ENCODE measurements at places on chromosomes 6 and 20.

- no peak for DNase-seq
These were observed 95.6 kb downstream of the JARID2 start for GRCh38 chr6:15341311-15342001.

- peak; percentile 50 for DNase-seq
These were observed 651 bp upstream of the TAPBP start for GRCh38 chr6:33314515-33314942.

- no peak for DNase-seq
These were observed 102.9 kb upstream of the CEP162 start for GRCh38 chr6:84330325-84330724.

- no peak for DNase-seq
These were observed 215.1 kb downstream of the SOX4 start for GRCh38 chr6:21808551-21809242.

DNA sequence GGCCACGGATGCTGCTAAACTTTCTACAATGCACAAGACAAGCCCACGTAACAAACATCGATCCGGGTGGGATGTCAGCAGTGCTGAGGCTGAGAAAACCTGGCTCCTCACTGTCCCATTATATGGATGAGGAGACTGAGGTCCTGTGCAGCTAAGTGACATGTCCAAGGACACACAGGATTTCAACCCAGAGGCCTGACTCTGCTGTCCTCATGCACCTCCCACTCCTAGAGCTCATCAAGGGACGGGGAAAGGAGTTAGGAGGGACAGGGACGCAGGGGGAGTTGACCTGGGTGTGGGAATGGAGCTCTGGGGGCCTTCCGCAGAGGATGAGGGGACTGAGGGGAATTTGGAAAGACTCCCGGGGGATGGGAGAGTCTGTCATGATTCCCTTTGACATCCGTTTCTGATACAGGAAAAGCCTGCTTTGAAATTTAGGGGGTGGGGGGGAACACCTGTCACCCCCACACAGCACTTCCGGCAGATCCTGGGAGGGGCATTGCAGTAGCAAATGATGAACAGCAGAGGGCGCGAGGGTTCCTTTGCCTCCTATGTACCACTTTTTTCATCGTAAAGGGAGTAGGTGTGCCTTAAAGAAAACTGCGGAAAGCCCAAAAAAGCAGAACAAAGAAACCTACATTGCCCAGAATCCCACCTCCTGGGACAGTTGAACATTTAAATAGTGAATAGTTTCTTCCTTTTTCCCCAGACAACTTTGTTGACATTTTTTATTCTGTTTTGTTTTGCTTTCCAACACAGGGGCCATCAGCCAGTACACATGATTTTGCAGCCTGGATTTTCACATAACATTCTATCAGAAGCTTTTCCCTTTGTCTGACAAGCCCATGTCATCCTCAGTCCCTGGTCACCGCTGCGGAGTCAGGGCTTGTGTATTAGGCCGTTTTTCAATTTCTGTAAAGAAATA lies 48.6 kb downstream of the SLC2A10 start:
- DNase-seq, result peak; percentile 21

- no peak for DNase-seq
These were observed 405.8 kb downstream of the CDH4 start for GRCh38 chr20:61657721-61658377.

- peak; percentile 43 for DNase-seq
These were observed 73.7 kb downstream of the PRND start for GRCh38 chr20:4795394-4795793.

DNA sequence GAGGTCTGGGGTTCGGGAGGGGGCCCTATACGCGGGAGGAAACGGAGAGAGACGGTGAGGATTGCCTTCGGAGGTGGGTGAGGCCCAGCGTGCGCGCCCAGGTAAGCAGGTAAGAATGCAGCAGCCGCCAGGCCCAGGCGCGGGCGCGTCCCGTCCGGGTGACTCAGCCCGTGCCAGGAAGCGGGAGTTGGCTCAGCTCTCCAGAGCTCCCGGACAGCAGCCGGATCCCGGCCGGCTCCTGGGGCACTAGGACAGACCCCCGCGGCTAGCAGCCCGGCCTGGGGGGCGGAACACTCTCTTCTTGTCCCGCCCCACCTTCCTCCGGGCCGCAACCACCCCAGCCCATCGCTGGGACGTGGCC lies 1.5 kb upstream of the MDFI start:
- DNase-seq, result no peak

- DNase-seq, result no peak
These were observed 26.8 kb downstream of the ERGIC3 start for GRCh38 chr20:35568645-35569044.

DNA sequence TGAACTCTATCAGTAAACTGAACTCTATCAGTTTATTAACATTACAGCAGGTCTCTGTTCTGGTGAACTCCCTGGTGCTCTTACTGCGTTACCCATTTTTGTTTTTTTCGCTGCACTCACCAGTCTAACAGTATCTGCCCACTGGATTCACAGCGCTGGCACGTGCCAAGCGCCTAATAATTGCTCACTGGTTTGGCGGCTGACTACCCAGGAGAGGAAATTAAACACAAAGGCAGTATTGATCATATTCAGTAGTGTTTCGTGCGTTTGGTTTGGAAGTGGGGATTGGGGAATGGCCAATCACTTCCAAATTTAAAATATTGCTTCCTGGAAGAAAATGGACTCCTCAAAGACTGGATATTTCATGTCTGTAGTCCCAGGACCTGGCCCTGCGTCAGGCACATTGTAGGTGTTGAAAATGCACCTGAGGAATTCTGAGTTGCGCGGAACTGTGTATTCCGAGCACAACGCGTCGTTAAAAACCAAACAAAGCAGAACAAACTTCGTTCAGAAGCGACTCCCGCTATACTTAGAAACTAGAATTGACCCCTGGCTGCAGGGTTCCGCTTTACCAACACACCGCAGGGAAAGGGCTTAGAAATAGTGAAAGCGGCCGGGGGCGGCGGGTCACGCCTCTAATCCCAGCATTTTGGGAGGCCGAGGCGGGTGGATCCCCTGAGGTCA lies 1.1 kb upstream of the RPS12 start:
- no peak for DNase-seq

GRCh38 chr20:1920252-1920651 lies 25.0 kb downstream of the SIRPA start:
- DNase-seq, result no peak

Measured in activated CD8-positive, alpha-beta memory T cell treated with anti-CD3 and anti-CD28 coated beads for 4 hours (primary cell).